ENCODE measurements at places on chromosomes 12 and 14. TPM values are rescaled to one million over a fixed set of nuclear protein-coding genes. Genes with fewer than 3 reads are reported as not detected.

DNA sequence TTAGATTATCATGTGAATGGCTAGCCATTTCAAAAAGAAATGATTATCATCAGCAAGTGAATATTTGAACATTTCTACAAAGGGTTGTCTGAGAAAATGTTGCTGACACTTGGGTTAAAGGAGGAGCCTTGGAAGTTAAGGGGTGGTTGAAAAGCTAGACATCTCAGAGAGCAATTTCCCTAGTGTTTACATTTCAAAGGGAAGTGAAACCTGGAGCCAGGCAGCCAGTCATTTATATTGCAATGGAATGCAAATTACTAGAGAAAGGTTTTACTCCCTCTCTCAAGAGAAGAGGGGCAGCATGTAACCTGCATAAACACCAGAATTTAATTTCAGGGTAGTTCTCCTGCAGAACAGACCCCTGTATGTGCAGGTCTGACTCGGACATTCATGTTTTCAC lies 279.0 kb downstream of the SLC16A7 start:
- no peak for DNase-seq

DNA sequence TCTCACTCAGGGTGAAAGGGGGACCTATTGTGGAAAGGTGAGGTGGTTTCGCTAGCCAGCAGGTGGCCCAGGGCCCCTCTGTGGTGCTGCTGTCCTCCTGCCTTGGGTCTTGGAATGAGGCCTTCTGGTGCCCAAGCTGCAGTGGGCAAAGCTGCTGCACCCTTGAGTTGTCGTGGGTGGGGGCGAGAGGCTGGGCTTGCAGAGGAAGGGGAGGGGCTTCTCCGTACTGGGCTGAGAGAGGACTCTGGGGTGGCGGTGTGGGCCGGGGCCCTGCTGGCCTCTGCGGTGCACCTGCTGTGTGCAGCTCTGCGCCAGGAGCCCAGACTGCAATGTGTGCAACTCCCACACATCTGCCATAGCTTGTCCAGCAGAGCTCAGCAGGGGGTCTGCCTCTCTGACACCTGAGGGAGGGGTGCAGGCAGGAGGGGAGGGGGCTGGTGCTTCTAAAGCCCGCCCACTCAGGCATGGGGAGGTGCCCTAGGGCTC lies 145.8 kb downstream of the KIF26A start:
- no peak for DNase-seq

- DNase-seq: no peak
Measured at GRCh38 chr14:50352584-50352983, 40.5 kb downstream of the DMAC2L start.

GRCh38 chr12:19561411-19561961 lies 122.2 kb downstream of the AEBP2 start:
- DNase-seq: no peak

- DNase-seq: no peak
Measured at GRCh38 chr12:109600995-109601394, 27.4 kb downstream of the MVK start.

DNA sequence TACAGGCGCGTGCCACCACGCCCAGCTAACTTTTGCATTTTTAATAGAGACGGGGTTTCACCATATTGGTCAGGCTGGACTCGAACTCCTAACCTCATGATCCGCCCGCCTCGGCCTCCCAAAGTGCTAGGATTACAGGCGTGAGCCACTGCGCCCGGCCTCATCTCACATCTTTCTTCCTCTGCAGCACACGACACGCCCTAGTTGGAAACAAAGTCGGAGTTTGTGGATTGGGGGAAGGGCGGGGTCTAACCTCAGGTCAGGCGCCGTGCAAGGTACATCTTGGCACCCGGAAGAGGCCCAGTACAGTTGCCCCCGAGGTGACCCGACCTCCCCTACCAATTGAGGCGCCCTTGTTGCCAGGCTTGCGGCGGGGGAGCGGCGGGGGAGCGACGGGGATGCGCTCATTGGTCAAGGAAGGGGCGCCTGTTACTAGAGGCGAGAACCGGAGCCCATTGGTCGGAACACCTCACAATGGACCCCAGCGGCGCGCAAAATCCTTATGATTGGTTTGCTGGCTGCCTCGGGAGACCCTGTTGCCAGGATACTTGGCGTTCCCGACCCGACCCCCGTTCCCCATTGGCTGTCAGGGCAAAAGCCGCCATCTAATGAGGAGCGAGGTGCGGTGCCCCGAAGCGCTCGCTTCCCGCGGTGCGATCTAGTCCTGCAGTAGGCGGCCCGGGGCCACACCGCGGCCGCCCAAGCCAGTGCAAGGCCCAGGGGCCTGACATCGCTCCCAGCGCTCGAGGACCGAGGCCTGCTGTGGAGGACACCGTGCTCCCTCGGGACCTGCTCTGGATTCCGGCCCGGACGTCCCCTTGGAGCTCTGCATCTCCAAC lies at the start of gene REC8:
Gene REC8 (plus strand): TSS at position 659 of the 839 bp plus-strand sequence. CDS start 473 bp downstream, outside the sequence.
- peak; percentile 87 for DNase-seq

Gene AGAP2
- total RNA-seq: 2.6 TPM

DNA sequence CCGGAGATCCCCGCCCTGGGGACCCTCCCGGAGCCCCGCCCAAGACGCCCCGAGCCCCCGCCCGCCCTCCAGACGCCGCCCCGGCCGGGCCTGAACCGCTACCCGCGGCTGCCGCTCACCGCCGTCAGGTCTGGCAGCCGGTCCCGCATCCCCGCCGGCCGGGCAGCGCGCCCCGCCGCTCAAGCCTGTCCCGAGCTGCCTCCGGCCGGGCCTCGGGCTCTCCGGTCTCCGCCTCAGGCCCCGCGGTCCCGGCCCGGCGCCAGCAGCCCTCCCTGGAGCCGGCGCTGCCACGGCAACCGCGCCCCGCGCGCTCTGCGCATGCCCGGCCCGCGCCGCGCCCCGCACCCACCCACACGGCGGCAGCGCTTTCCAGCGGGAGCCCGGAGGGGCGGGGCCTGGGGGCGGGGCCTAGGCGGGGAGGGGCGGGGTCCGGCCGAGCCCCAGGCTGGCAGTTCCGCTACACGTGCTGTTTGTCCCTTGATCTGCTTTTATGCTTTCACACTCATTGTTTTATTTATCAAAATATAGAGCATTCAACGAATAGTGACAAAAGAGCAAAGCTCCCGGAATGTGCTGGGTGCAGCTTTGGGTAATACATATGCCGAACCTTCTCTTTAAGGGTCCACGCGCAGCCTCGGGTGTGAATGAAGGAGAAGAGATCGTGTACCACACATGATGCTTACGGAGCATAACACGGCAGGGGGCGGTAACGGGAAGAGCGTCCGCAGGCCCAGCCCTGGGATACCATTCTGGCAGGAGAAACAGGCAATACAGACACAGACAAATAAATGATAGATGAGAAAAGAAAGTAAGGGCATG lies at the start of gene STX2:
Gene STX2 (minus strand): TSS at position 300 of the 819 bp plus-strand sequence. CDS start 151 bp downstream, at position 149.
- DNase-seq: peak; percentile 97

Gene PIANP
- 1.2 TPM for total RNA-seq

Gene FGD4
- total RNA-seq: 46.9 TPM

- no peak for DNase-seq
Measured at GRCh38 chr14:73739174-73739898, 25.2 kb upstream of the PNMA1 start.

DNA sequence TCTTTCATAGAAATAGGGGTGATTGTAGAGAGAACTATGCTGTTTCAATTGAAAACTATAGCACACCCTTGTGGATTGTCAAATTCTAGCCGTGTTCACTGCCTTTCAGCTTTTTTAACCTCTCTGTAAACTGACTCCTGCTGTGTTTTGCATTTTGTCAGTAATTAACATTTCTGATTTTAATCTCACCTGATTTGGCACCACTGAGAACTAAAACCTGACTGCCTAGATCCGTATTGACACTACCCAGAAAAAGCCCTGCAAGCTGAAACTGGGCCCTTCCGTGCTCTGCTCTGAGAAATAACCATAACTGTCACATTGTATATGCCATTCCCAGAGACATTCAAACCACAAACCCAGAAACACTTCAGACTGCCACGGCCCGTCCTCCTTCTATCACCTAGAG lies 26.6 kb upstream of the ETV6 start:
- DNase-seq: no peak

Gene STAC3
- 5.8 TPM for total RNA-seq

DNA sequence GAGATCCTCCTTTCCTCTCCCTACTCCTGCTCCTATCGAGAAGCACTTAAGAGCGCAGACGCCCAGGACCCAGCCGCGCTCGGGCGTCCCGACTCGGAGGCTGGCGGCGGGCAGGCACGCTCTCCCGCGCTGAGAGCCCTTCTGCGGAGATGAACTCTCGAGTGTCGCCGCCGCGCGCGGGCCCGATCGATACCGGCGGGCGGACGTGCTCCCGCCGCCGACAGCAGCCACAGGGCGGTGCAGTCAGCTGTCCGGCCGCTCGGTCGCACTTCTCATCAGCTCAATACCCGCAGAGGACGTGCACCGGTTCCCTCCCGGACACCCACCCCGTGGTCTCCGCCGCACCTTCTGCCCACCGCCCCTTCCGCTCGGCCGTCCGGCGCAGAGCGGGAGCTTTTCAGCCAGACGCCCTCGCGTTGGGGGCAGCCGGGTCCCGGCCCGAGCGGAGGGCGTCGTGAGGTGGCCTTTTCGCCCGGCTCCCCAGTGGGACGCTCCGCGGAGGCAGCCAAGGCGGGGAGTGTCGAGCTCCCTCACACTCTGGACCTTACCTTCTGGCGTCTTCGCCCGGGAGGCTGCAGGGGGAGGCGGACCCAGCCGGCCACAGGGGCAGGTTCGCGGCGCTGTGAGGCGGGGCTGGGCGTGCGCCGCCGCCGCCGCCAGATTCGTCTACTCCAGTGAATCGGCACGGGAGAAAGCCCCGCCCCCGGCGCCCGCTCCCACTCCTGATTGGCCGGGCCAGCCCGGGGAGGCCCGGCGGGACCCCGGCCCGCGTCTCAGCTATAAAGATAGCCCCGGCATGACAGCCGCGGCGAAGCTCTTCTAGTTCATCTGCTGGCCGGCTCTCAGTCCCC lies at the start of gene INSM2:
Gene INSM2 (plus strand): TSS at position 808 of the 851 bp plus-strand sequence. CDS start 89 bp downstream, outside the sequence.
- peak; percentile 49 for DNase-seq

Gene LYSET
- 13.7 TPM for total RNA-seq

Gene VDR
- total RNA-seq: 9.3 TPM
